ENCODE measurements at places on chromosomes 3 and 15.

DNA sequence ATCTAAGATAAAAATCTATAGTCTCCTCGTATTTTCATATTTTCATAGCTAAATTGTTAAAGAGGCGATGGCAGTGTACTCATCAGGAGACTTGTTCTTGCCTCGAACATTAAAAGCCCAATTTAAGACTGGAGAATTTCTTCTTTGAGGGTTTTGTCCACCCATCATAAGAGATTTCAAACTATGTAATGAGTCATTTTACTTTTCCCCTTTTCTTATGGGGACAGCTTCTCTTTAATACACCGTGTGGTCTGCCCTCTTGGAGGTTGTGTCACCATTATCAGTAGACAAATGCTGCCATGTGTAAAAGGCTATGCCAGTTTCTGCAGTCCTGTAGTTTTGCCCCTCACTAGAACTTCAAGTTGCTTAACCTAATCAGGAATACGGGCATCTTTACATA, 16.9 kb downstream of the TGFBR2 start:
- DNase-seq = no peak

DNA sequence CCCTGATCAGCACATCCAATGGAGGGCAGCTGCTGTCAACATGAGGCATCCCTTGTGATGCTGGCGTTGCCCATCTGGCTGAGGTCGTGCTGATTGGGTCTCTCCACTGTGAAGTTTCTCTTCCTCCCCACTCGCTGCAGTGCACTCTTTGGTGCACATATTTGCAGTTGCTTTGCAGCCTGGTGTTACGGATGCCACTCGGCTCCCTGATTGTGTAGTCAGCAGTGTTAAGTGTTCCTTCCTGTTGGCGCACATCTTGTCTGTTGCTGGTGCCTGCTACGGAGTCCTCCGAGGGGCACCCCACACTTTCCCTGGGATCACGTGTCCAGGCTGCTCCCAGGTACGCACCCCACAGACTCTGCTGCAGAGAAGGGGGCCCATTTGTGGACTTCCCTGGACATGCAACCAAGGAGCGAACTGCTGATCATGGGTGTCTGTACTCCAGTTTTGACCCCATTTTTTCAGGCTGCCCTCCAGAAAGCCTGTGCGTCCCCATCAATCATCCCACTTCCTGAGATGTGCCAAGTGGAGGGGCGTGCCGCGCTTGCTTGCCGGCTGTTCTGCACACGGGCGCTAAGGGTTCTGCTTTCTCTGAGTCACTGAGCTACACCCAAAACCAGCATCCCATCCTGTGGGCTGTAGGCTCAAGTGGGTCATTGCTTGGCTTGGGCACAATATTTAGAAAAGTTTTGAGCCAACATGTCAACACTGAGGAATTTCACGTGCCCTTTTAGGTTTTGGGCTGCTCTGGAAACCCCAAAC, 98.6 kb downstream of the FBLN2 start:
- peak; percentile 10 for DNase-seq

- DNase-seq = no peak
Measured at GRCh38 chr3:45095916-45096526, 50.2 kb downstream of the CDCP1 start.

GRCh38 chr3:123993818-123994217, 1.9 kb upstream of the ROPN1 start:
- no peak for DNase-seq

DNA sequence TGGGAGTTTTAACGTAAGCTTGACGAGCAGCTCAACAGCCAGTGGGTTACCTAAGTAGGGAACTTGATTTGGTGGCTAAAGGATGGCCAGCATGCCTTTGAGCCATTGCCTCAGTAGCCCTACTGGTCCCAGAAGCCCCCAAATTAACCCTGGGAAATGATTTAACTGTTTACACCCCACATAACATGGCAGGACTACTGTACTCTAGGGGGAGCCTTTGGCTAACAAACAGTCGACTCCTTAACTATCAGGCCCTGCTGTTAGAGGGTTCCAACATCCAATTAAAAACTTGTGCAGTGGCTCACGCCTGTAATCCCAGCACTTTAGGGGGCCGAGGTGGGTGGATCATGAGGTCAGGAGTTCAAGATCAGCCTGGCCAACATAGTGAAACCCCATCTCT, 9.4 kb upstream of the SMCO1 start:
- no peak for DNase-seq

- DNase-seq = no peak
Measured at GRCh38 chr15:57537072-57537471, 54.6 kb upstream of the MYZAP start.

DNA sequence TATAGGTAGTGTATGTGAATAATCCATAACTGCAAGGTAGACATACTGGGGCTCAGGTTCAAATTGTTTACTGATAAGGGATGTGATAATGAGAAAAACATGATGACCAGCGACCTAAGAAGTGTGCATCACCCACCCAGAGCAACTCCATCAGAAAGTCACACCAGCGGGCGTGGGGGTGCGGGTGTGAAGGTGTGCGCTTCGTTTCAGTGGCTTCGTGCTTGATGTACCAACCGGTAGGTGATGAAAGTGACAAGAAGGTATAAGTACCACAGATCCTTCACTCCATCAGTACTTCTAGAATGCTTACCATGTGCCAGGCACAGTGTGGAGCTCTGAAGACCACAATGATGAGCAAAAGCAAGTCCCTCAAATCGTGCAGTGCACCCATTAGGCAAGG, 11.2 kb downstream of the ANP32A start:
- DNase-seq = no peak

- no peak for DNase-seq
Measured at GRCh38 chr3:11034309-11034985, 41.9 kb downstream of the SLC6A1 start.

DNA sequence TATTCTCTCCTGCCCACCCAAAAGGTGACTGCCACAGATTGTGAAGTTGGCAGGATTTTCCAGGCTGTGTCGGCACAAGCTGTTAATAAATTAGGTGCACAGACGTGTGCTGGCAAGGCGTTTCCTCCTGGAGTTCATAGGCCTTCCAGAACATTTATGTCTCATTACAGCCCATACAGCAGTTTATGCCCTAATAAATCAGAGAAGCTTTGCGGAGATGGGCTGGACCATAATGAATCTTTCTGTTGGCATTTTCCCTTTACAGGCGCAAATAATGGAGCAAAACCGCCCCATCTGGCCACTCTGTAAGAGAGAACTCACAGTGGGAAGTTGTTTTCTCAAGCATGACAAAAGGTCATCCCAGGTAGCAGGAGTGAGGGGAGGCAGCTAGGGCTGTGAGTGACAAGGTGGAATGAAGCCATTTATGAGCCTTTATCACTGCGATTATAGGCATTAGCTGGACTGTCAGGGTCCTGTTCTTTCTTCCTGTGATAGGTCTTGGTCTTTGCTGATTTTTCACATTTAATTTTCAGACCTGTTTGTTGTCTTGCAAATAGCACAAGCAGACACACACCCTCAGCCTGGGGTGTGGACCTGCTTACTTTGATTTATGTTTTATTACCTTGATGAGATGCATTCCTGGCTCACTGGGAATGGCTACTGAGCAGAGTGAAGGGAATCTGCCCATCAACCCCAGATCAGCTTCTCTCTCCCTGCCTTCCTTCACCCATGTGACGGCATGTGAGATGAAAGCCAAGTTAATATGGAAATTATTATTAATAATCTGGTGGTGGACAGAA, 257.5 kb downstream of the LRTM1 start:
- no peak for DNase-seq

DNA sequence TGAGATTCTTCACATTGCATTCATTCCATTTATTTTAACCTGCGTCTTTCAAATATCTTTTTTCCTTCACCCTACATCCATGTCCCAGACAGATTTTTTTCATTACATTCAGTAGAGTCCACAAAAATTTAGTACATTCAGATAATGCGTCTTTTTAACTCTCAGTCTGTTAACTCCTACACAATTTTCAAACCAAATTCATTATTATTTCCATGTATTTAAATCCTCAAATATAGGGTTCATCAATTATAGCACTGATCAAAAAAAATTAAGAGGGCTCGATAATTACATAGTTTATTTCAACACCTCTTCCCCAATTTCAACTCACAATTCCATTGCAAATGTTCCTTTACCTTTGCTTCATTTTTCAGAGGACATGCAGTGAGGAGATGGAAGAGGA, at the start of gene OR5H6:
OR5H6 (plus strand) TSS at position 301 of the 400 bp plus-strand sequence; CDS start at position 390, 89 bp downstream.
- no peak for DNase-seq

DNA sequence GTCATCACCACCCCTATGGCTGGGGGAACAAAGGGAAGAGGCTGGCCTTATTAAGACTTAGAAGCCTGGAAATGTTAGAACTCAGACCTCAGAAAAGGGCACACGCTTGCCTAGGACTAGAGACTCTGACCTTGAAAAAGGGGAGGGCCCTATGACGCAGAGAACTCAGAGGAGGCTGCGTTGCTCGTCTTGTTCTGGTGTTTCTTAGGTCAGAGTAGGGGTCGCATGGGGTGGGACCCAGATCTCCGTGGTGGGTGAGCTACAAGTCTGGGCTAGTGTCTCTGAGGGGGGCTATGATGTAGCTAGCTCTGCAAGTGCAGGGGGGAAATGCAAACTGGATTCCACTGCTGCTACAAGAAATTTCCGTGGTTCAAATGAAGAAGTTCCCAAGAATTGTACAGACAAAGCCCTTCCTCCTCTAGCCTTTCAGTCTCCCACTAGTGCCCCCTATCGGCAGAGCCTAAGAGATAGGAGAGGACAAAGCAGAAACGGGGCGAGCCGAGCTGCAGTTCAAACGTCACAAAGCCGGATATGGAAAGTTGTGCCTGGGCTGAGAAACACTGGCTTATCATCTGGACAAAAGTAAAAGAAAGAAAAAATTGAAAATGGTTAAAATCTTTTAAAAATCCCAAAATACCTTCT, 392.9 kb upstream of the ROBO2 start:
- no peak for DNase-seq

All from CD4-positive, alpha-beta T cell treated with Interleukin-17A for 1 hour (primary cell).